Stimulated activated CD4-positive, alpha-beta T cell treated with anti-CD3 and anti-CD28 coated beads, Interleukin-12 subunit alpha, Interleukin-12 subunit beta, amount 100 ng/mL, for 4 hours (primary cell): ENCODE measurements at places on chromosomes 2 and 18.

GRCh38 chr18:76592981-76593381 lies 97.9 kb upstream of the ZNF516 start:
- no peak for DNase-seq

- DNase-seq, result no peak
Observed at GRCh38 chr18:11581286-11581685, 28.1 kb upstream of the SLC35G4 start.

DNA sequence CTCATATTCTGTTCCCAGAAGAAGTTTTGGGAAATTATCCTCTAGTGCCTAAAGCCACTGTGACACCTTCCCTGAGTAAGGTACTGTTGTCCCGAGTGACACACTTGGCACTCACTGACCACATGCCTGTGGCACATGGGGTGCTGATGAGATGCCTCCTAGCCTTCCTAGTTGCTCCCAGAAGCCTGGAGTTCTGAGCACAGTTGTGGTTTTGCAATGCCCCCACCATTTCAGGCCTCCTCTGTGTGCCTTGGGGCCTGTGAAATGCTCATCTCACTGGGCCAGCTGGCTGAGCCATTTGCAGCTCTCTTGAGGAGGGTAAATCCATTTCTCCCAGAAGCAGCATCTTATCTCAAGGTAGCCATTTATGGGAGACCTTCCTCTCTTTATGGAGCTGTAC lies 91.8 kb downstream of the DGKD start:
- DNase-seq, result no peak

DNA sequence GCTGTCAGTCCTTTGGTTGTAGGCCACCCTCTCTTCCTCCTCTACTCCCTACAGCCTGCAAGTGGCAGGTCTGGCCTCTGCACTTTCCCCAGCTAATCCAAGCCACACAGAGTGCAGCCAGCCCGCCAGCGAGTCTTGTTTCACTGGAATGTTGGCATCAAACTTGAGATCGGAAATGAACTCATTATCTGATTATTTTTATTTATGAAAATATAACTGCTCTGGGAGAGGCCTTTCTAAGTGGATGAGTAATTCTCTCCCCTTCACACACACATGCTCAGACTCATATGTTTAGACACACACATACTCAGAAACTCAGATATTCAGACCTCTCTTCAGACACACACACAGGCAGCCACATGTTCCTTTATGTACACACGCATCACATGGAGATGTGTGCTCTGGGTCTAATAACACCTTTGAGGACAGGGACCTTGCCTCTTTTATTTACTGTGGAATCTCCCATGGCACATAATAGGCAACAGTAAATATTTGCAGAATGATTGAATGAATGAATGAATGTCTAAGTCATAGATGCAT lies 151.3 kb downstream of the ZFP36L2 start:
- DNase-seq, result no peak

DNA sequence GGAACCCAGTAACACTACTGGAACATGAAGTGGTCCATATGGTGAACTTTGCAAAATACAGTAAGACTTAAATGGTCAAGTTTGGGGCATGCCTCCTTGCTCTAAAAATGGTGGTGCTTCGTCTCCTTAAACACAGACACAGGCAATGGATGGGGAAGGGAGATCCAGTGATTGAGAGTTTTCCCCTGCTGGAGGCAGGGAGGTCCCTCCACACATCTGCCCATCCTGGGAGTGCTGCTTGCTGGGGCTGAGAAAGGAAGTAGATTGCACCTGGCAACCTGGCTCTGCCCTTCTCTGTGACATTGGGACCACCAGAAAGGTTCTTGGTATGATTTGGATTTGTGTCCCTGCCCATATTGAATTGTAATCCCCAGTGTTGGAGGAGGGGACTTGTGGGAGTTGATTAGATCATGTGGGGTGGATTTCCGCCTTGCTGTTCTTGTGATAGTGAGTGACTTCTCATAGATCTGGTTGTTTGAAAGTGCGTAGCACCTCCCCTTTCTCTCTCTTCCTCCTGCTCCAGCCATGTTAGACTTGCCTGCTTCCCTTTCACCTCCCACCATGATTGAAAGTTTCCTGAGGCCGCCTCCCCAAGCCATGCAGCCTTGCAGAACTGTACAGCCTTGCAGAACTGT lies 35.4 kb upstream of the SKOR2 start:
- no peak for DNase-seq
